ENCODE measurements at places on chromosomes 3 and 15. TPM values are rescaled to one million over a fixed set of nuclear protein-coding genes. Genes with fewer than 3 reads are reported as not detected.

The MCTP2 gene
- total RNA-seq = 0.35 TPM

The IL17RC gene
- total RNA-seq = 7.3 TPM

The SHC4 gene
- 4.9 TPM for total RNA-seq

The RLBP1 gene
- 6.3 TPM for total RNA-seq

The ITPKA gene
- 1.3 TPM for total RNA-seq

All from neural crest cell (in vitro differentiated cells).